ENCODE measurements at places on chromosomes 4 and X. TPM values are rescaled to one million over a fixed set of nuclear protein-coding genes. Genes with fewer than 3 reads are reported as not detected.

DNA sequence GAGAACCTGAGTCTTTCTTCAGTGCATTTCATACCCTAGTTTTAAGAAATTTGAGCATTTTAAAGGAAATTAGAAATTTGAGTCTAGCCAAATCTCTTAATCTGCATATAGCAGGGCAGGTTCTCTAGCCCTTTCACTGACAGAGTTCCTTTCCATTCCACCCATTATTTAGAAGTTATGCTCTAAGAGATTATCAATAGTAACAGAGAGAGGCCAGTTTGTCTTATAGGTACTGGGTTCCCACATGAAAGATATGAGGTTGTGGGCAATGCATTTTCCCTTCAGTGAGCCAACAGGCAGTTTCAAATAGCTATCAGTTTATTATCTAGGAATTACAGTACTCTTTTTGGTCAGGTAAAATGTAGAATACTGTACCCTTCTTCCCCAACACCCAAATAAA, 7.3 kb upstream of the GALNT7 start:
- no peak for DNase-seq

GRCh38 chr4:5051278-5052203, at the start of gene STK32B:
TSS of gene STK32B (plus strand) at chr4:5051480.
- DNase-seq, result no peak

DNA sequence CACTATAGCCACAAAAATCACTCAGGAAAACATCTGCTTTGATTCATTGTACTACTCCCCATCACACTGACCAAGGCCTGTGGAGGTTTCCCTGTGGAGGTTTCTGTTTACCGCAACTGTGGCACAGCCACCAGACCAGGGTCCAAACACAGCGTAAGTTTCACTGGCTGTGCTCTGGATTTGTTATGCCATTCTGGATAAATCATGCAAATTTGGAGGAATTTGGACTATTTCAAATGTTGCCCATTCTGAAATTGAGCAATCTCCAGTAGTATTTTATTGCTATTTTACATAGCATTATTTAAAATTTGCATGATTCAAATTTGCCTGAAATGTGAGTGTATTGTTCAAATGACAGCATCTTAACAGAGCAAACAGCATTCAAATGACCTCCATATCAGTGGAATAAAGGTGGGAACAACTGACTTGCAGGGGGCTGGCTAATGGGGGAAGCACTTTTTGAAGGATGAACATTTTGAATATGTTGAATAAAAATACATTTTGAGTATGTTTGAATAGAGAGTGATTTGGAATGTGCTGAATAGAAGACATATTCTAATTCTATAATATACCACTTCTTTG, 66.1 kb upstream of the ACSL1 start:
- no peak for DNase-seq

DNA sequence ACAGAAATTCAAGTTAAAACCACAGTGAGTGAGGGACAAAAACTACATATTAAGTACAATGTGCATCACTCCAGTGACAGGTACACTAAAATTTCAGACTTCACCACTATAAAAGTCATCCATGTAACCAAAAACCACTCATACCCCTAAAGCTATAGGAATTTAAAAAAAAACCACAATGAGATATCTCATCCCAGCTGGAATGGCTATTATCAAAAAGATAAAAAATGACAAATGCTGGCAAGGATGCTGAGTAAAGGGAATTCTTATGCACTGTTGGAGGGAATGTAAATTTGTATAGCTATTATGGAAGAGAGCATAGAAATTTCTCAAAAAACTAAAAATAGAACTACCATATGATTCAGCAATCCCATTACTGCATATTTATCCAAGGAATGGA, 171.1 kb downstream of the HHIP start:
- DNase-seq, result no peak

- no peak for DNase-seq
Measured at GRCh38 chr4:143736861-143737260, 36.4 kb upstream of the FREM3 start.

DNA sequence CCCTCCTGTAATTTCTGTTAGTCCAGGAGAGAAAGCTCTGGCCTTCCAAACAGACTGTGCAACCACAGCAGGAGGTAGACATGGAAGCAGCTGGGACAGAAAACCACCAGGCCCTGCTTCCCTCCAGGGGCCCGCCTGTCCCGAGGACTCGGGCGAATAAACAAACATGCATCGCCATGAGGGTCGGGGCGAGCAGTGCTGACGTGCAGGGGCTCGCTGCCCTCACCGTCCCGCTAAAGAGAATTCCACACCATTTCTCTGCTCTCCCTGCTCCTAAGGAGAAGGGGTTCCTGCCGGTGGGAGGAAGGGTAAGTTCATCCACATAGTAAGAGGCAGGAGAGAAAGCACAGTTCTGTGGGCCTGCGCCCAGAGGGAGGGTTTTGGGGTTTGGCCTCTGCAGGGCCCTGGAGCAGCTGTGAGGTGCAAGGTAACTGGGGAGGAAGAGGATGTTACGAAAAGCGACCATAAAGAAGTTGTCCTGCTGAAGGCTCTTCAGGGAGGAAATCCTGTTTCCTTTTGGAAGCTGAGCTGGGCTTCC, 54.9 kb downstream of the WFS1 start:
- no peak for DNase-seq

GRCh38 chr4:15794905-15795304, 16.8 kb downstream of the CD38 start:
- DNase-seq, result no peak

Gene GPRASP1
- 19.4 TPM for total RNA-seq

Gene ZNF674
- 15.6 TPM for total RNA-seq

Gene DGAT2L6
- not detected for total RNA-seq

Gene SPANXC
- total RNA-seq, result not detected

Data from thoracic aorta (tissue), 2 donors.